ENCODE measurements at places on chromosomes 5 and 9.
A peak's percentile ranks its signal among the peaks of the same experiment; 100 is the strongest.

GRCh38 chr5:90932052-90932699 is 373.6 kb downstream of the ADGRV1 start:
- peak; percentile 22 for DNase-seq

DNA sequence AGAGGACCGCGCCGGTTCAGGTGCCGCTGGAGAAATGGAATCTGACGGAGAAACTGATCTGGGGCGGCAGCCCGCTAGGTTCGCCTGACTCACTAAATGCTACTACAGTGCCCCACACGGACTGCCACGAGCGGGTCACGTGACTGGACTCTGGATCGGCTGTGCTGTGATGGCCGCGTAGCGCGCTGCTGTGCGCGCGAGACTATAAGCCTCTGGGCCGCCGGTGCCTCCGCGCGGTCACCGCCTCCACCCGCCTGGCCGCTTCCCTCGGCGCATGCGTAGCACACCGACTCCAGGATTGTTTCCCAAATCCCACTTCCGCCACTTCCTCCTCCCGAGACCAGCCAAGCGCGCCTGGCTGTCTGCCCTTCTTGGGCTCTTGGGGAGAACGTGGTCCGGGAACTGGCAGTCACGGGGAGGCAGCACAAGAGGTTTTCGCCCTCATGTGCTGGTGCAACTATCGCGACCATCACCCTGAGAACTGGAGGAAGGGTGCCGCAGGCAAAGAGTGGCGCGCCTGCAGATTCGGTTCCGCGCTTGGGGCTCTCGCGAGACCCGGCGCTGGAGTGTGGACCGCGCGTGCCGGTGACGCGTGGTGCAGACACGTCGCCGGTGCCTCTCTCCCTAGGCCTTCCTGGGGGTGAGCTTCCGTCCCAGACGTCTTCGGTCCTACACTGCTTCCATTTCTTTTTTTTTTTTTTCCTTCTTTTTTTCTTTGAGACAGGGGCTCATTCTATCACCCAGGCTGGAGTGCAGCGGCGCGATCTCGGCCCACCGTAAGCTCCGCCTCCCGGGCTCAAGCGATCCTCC is 35.8 kb upstream of the GLDC start:
- DNase-seq, result peak; percentile 98

GRCh38 chr9:37422289-37423104 is at the start of gene GRHPR:
Gene GRHPR (plus strand): TSS chr9:37422696. CDS start chr9:37422751, 55 bp downstream.
- DNase-seq, result peak; percentile 94

- no peak for DNase-seq
Measured at GRCh38 chr5:3214838-3215374, 380.7 kb upstream of the IRX1 start.

DNA sequence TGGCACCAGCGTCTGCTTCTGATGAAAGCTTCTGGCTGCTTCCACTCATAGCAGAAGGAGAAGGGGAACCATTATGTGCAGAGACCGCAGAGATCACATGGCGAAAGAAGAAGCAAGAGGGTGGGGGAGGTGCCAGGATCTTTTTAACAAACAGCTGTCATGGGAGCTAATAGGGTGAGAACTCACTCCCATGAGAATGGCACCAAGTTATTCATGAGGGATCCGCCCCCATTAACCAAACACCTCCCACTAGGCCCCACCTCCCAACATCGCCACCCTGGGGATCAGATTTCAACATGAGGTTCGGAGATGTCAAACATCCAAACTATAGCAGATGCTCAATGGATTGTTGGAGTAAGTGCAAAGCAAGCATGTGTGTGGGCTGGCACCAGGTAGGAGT is 125.8 kb upstream of the SLIT3 start:
- no peak for DNase-seq

DNA sequence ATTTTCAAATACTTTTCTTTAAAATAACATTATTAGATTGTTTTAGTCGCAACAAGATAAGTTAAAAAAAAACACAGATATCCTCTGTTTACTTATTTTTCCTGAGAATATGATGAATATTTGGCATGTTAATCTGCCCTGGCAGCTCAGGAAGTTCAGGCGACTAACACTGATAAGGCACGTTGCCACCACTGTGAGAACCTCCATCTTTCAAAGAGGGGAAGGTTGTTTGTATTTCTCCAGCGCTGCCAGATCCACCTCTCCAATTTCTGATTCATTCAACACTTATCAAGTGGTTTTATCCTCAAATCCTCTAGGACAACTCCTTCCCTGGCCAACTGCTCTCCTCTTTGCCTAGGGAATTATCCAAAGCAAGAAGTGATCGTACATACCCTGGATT is 21.8 kb downstream of the CTNNAL1 start:
- DNase-seq, result no peak

DNA sequence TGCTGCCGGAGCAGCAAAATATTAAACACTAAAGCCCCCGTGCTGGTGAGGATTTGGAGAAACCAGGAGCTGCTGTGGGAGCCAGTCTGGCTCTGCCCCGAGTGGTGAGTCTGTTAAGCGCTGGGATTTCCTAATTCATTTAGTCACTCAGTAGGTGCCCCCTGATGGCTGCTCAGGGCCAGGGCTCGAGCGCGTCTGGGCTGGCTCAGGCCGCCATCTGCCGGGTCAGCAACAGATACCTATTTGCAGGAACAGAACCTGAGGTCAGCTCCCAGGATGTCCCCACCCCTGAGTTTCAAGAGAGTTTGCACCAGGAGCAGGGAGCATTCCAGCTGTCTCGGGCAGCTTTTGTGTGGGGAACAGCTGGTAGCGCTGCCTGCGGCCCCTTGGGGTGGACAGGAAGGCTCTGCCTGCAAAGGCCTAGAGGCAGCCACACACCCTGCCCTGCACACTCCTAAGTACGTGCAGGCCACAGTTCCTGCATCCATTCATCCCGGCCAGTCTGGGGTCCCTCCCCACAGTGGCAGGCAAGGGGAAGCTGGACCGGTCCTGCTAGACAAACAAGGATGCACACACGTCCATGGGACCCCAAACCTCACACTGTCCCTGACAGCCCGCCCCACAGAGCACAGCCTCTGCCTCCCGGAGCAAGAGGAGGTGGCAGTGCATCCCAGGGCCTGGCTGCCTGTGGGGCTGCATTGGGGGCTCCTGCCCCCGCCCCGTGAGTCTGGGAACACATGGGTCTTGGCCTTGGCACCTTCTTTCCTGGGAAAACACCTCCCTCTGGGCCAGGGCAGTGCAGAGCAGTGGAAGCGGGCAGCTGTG is 83.7 kb downstream of the ADAMTS2 start:
- peak; percentile 32 for DNase-seq

- DNase-seq, result peak; percentile 93
Measured at GRCh38 chr5:143403593-143404415, at the start of gene NR3C1. Gene NR3C1 (minus strand): TSS chr5:143403686. CDS start chr5:143400839, 2,847 bp downstream.

DNA sequence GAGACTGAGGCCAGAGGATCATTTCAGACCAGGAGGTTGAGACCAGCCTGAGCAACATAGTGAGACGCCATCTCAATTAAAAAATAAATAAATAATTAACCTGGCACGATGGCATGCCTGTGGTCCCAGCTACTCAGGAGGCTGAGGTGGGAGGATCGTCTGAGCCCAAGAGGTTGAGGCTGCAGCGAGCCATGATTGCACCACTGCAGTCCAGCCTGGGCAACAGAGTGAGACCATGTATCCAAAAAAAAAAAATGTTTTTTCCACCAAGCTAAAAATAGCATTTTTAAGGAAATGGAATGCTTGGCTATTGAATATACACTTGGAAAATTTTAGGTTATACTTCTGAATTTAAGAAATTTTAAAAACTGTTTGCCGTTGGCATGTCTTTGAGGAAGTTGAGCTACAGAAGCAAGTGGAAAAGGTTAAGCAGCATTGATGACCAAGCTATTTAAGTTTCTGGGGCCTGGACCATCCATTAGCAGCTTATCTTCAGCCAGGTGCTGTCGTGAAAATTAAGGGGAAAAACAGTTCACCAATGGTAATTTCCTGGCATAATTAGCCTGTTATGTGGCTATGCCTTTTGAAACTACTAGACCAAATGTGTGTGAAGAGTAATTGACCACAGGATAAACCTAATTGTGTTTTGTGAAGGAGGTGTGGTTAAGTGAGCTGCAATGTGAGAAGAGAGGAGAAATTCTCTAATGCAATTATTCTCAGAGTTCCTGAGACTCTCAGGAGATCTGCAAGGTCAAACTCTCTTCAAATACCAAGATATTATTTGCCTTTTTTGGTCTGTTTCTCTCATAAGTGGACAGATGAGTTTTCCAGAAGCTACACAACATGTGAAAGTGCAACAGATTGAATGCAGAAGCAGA is 21.0 kb downstream of the F2R start:
- no peak for DNase-seq

DNA sequence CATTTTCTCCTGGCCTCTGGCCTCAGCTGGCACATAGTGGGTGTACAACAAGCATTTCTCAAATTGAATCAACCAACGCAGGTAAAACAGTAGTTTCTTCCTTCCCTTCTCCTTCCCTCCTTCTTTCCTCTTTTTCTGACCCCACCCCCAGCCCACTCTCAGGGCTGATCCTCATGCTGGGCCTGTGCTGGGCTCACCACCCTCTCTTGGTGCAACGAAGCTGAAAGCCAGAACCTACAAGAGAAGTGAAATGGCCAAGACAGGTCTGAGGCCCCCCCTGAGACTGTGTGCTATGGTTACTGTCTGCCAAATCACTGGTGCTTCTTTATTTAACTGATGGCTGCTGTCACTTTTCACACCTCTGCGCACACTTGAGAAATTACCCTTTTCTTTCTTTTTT is 53.0 kb upstream of the BOD1 start:
- DNase-seq, result no peak

- peak; percentile 65 for DNase-seq
Measured at GRCh38 chr5:143142596-143143435, 260.7 kb downstream of the NR3C1 start.

GRCh38 chr9:133583586-133583985 is 25.6 kb downstream of the FAM163B start:
- no peak for DNase-seq

DNA sequence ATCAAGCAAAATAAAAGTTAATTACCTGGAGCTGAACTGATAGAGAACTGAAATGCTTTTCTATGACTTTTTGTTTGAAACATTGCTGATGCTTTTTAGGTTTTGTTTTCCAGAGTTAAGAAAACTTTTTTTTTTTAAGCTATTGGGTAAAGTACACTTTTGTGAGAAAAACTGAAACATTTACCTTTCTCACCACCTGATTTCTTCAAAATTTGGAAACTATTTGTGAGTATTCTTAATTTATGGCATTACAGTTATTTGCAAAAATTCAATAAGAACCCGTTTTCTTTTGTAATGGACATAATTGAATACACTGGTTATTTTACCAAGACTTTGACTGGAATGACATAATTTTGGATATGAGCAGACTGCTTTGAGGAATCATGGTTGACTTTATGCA is 6.6 kb downstream of the C9orf153 start:
- DNase-seq, result no peak

GRCh38 chr9:119365291-119366027 is 3.8 kb downstream of the BRINP1 start:
- peak; percentile 73 for DNase-seq

- DNase-seq, result peak; percentile 41
Measured at GRCh38 chr9:75866273-75866871, 24.1 kb upstream of the PCSK5 start.

DNA sequence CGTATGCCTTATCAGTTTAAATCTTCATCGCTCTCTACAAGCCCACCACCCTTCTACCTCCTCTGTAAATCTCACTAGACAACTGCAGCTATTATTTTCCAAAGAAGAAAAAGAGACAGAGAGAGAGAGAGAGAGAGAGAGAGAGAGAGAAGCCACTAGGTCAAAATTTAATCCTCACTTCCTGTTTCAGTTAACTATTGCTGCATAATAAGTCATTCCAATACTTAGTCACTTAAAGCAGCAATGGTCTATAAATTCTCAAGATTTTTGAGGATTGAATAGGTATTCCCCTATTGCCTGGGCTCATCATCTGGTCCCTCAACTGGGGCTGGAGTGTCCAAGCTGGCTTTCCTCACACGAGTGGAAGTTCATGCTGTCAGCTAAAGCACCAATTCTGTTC is 68.8 kb downstream of the ITGA1 start:
- no peak for DNase-seq

DNA sequence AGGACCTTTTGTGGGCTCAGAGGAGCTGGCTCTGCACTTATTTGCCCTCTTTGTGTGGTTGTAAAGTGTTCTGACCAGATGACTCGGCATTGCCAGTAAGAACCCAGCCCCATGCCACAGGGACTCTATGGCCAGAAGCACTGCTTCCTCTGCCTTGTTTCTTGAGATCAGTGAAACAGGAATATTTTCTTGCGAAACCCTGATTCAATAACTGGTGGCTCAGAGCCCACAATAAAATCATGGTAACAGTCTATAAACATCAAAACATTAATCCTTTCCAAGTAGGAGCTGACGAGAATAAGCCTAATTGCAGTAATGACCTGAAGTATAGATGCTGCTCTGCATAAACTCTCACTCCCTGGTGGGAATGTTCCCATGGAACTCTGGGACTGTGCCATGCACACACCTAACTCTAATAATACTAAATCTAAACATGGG is 344.3 kb downstream of the ZNF608 start:
- DNase-seq, result no peak

DNA sequence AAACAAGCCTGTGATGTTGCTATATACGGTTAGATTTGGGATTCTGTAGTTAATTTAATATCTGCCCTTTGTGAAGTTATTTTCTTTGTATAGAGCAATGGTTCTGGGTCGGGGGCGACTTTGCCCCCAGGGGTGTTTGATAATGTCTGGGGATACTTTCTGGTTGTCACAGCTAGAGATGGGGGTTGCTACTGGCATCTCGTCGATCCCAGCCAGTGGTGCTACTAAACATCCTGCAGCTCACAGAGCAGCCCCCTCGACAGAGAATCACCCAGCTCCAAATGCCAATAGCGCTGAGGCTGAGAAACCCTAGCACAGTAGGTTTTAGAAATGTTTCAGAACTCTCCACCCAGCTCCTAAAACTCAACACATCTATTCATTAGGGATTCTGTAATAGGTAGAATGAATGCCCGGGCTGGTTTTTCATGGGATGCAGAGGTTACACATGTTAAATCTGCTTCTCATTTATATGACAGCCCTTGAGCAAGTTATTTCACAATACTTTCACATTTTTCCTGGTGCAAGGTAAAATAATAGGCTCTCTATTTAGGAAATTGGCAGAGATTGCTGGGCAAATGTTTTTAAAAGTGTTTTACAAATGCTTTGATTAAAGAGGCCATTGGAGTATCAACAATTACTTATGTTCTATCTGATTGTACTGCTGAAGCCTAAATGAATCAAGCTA is 75.2 kb upstream of the CTSL start:
- no peak for DNase-seq

GRCh38 chr5:6736106-6736505 is 22.9 kb downstream of the TENT4A start:
- DNase-seq, result no peak

- no peak for DNase-seq
Measured at GRCh38 chr9:113892861-113893491, 16.9 kb downstream of the ZNF618 start.

- no peak for DNase-seq
Measured at GRCh38 chr9:98686961-98687855, 21.5 kb downstream of the GABBR2 start.

GRCh38 chr5:115895821-115896220 is 54.1 kb downstream of the AP3S1 start:
- no peak for DNase-seq
